ENCODE measurements at places on chromosomes 5 and 9. TPM values are rescaled to one million over a fixed set of nuclear protein-coding genes. Genes with fewer than 3 reads are reported as not detected.

DNA sequence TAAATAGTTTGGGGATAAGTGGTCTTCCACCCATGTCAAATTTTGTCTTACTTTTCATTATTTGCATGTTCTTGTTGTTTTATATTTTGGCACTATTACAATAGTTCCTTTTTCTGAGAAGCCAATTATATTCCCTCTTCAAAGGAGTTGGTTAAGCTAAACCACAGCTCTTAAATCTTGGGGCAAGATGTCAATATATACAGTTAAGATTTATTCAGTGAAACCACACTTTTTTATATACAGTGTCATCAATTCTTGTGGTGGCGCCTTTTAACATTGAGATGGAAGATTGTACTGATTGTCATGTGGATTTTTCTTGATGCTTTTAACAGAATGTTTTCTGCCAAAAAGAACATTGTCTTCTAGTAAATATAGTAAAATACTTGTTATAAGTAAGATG, 104.1 kb downstream of the MTREX start:
- no peak for DNase-seq

GRCh38 chr5:56147106-56147505, 86.0 kb downstream of the ANKRD55 start:
- DNase-seq, result peak; percentile 37

- peak; percentile 48 for DNase-seq
Measured at GRCh38 chr9:91197232-91198181, 164.2 kb downstream of the AUH start.

Gene APBB3
- total RNA-seq, result 16.5 TPM

DNA sequence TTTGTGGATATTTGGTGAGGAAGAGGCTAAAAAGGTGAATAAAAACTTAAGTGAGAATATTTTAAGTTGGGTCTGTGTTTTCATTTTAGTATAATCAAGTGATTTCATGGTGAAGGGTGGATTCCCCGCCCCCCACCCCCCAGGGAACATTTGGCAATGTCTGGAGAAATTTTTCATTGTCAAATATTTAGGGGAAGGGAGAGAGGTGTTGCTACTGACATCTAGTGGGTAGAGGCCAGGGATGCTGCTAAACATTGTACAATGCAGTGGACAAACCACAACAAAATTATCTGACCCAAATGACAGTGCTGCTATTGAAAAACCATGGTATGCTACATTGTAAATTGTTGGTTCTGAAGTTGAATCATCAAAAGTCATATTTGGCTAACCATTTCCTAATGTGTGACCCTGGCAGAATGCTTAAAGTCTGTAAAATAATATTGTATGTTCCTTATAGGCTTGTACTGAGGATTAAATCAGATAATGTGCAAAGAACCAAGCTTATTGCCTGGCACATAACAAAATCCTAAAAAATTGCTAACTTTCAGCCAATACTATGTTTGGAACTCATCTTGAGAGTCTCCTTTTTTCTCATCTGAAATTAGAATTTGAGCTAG, 5.6 kb downstream of the C5orf24 start:
- DNase-seq, result no peak

- no peak for DNase-seq
Measured at GRCh38 chr5:84364043-84364442, 20.6 kb downstream of the EDIL3 start.

DNA sequence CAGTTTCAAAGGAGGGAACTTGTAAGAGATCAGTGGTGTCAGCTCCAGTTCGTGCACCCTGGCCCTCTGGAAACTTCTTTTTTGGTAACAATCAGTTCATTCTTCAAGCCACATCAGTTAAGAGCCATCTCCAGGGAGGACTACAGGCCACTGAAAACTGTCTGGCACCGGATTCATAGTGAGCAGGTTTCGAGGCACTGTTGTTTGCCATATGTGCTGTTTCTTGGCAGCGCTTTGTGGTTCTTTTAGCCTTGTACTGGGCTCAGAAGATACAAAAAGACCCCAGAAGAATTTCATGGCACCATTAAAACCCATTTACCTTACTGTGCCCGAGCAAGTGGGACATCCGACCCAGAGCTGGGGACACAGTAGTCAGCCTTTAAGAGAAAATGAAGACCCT, 68.5 kb downstream of the OTULIN start:
- no peak for DNase-seq

Measured in activated CD4-positive, alpha-beta T cell treated with anti-CD3 and anti-CD28 coated beads, Interleukin-2, amount 10 ng/mL, durations not matched to agents 24 days and 14 days (primary cell).